GM12878 (cell line): ENCODE measurements at places on chromosomes 2 and 18. TPM values are rescaled to one million over a fixed set of nuclear protein-coding genes. Genes with fewer than 3 reads are reported as not detected.

The MYO3B gene
- 2.3 and 2.6 TPM in 2 replicates for total RNA-seq

The ERICH2 gene
- total RNA-seq, result not detected in 2 replicates

The TUBB8B gene
- total RNA-seq, result not detected in 2 replicates

The CFAP53 gene
- total RNA-seq, result 0.26 TPM in 1 of 2 replicates, not detected in the other
